ENCODE measurements at places on chromosomes 11 and 22.

GRCh38 chr11:95549301-95549700 lies 240.3 kb downstream of the FAM76B start:
- DNase-seq: no peak

DNA sequence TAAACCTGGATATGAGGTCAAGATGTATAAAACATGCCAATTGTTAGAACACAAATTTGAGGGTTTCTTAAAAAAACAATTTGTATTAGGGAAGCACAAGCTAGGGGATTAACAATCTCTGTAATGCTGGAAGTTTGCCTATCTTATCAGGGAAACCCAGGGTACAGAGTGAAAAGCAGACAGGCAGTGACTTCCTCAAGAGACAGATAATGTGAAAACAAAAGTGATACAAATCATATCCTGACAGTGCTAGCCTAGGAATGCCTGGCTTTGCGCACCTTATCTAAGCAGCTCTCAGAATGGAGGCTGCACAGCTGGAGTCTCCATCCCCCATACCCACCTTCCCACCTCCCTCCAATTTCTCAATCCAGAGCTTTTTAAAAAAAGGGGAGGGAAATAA lies 22.5 kb upstream of the RBX1 start:
- DNase-seq: no peak

DNA sequence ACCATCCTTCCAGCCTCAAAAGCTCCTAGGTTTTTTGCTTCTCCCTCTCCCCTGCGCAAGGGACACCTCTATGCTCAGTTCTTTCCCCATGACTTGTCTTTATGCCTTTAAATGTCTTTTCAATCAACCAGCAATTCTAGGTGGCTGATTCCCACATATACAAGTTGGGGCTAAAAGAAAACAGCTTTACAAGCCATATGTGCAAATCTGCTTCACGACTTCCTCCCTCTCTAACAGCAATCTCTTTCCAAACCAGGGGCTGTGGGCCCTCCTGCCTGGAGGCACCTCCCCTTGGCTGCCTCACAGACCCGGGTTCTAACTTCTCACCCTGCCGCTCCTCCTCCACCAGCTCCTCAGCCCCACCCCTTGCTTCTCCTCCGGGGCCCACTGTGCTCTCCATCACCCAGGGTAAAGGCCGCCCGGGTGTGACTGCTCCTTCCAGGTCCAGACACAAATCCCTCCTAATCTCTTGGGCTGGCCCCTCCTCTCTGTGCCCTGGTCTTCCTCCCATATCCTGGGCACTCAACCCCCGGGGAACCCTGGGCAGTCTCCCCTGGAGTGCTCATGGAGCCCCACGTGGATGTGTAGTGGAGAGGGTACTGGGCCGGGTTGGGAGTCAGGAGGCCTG lies 14.1 kb downstream of the TMPRSS13 start:
- DNase-seq: no peak

GRCh38 chr11:74966651-74967050 lies 17.6 kb downstream of the SPCS2 start:
- DNase-seq: no peak

DNA sequence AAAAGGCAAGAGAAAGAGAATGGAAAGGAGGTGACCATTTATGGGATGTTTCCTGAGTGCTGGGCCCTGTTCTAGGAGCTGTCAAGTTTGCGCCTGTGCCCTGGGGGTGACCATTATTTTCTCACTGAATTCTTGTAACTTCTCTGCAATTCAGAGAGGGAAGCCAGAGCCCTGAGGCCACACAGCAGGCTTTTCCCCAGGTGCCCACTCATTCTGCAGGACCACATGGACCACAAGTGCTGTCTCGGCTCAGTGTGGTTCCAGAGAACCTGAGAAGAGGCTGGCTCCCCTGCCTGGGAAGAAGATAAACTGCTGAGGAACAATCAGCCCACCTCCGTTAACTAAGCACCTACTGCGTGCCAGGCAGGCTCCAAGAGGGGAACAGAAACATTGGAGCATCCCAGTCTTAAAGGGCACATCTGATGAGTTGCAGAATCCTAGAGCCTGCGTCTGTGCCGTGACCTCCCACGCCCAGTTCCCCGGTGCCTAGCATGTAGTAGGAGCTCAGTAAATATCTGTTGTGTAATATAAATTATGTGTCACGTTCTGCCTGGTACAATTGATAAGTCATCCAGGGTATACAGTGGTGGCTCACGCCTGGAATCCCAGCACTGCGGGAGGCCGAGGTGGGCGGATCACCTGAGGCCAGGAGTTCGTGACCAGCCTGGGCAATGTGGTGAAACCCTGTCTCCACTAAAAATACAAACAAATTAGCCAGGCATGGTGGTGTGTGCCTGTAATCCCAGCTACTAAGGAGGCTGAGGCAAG lies 31.6 kb upstream of the CRYBB3 start:
- no peak for DNase-seq

- DNase-seq: no peak
Measured at GRCh38 chr22:48701296-48702030, 1126.2 kb downstream of the BRD1 start.

DNA sequence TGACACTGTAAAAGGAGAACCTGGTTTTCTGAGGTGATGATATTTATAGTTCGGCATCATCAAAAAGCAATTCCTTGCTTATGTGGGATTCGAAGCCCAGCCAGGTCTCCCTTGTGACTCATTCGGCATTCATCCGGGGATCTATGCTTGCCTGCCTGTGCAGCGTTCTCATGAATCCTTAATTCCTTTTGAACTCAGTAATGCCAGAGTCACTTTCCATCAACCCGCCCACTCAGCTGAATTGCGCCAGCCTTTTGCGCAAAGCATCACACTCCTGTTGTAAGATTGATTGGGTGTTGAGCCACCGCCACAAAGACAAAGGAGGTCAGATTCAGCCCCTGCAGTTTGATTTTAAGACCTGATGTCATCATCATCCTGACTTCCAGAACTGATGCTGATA lies 128.6 kb downstream of the SLC17A6 start:
- no peak for DNase-seq

- DNase-seq: no peak
Measured at GRCh38 chr11:60924906-60925853, 920 bp downstream of the TMEM132A start.

GRCh38 chr11:96162816-96163499 lies 180.0 kb downstream of the MAML2 start:
- no peak for DNase-seq

GRCh38 chr22:50583294-50583861 lies 729 bp upstream of the CHKB start:
- no peak for DNase-seq

DNA sequence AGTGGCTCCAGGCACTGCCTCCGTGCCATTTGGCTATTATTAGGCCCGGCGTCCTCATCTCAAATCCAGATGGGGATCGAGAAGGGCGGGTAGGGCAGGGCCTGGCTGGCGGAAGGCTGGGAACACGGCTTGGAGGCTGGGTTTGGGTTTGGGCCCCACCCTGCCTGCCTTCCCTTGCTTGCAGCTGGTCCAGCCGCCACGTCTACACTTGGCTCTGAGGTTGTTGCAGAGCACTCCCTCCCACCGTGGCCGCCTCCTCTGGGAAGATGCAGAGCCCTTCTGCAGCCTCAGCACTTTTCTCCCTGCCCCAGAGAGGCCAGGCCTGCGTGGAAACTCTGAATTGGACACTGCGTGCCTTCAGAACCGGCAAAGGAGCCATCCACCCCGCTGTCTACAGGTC lies 5.2 kb upstream of the SMTN start:
- DNase-seq: no peak

DNA sequence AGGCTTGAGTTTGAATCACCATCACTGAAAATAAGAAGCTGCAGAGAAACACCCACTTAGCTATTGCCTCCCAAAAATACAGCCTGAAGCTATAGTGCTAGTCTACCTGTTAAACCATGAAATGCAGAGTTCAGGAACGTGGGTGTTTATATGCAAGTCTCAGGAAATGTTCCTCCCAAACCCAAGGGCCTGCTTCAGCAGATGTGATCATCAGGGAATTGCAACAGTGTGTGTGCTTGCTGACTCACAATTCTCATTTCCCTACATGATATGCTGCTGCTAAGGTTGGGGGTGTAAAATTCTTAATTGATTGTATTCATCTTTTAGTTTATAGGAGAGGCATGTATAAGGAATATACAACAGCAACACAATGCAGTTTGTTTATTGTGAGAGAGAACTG lies 49.6 kb downstream of the NUP98 start:
- DNase-seq: no peak

GRCh38 chr22:25161017-25161915 lies 38.4 kb upstream of the CRYBB3 start:
- no peak for DNase-seq

DNA sequence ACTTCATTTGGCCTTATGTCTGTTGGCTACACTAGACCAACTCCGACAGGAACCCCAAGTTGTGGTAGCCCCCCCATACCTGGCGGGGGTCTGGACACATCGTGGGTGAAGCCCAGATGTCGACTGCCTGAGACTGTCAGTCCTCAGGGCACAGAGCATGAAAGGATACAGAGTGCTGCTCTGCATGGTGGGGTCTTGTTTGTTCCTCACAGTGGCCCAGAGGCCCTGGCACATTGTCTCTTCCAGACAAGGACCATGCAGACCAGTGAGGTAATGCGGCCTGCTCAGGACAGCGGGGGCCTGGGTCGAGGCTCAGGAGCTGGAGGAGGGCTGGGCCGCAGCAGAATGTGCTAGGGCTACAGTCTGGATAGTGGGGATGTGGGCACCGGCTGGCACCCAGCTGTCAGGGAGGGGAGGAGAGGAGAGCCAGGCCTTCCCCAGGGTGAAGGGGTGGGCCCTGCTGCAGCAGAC lies 14.6 kb downstream of the CAPN5 start:
- DNase-seq: no peak

DNA sequence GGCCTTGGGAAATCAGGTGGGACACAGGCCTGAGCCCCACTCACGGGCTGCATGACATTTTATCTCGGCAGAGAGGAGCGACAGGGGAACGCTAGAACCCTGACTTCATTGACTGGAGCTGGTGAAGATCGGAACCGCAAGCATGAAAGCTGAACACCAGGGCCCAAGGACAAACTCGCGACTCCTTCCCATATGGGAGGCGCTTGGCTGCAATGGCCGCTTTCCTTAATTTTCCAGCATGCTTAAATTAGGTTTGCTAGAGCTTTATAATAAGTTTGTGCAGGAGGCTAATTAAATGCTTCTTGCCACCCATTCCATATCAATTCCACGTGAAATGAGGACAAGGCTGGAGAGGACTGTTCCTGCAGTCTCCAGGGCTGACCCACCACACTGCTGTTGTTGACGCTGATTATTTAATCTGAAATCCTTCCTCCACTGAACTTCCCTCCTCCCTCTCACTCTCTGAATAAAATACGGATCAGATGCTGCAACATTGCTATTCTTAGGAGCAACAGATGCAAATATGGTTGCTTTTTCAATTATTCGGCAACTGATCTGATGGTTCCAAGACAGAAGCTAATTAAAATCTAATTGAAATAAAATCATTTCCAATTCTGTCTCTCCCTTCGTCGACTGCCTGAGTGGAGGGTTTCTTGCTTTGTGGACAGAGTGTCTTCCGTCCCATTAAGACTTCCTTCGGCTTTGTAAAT lies 692.9 kb downstream of the OPCML start:
- DNase-seq: no peak

DNA sequence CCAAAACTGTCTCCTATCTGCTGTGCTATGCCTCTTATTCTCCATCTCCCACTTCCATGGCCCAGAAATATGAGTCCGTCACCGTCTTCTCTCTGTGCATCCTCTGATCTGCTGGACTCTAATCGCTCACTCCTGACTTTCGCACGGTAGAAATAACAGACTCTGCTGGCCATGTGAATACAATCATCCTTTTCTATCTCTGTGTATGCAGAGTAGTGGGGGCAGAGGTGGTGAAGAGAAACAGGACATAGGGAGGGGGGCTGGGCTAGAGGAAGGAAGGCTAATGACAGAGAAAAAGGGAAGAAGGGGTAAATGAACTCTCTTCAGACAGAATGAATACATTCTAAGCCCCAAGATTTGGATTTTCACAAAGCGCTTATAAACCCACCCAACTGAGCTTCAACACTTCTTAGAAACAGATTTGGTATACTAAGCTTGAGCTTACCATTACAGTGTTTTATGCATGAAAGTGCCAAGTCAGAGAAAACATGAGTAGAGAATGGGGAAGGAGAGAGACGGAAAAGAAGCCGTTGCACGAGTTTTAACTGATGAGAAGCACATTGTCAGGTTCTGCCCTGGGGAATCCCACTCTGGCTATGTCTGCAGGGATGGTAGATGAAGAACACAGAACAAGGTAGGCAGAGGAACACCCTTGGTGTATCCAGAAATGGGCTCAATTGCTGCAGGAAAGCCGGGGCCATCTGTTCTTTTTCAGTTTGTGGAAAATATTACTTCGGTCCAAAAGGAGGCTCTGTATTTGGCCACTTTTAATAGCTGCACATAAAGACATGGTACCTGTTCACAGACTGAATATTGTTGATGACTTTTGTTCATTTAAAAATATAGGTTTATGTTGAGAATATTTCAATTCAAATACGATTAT lies 324.7 kb downstream of the ETS1 start:
- DNase-seq: no peak

GRCh38 chr11:125679397-125679796 lies 1.2 kb downstream of the ACRV1 start:
- no peak for DNase-seq

GRCh38 chr11:120123946-120124345 lies 14.0 kb downstream of the TRIM29 start:
- DNase-seq: no peak

GRCh38 chr11:19957294-19957943 lies 202.9 kb downstream of the DBX1 start:
- DNase-seq: no peak

- DNase-seq: no peak
Measured at GRCh38 chr11:76706667-76707066, 36.1 kb upstream of the LRRC32 start.

DNA sequence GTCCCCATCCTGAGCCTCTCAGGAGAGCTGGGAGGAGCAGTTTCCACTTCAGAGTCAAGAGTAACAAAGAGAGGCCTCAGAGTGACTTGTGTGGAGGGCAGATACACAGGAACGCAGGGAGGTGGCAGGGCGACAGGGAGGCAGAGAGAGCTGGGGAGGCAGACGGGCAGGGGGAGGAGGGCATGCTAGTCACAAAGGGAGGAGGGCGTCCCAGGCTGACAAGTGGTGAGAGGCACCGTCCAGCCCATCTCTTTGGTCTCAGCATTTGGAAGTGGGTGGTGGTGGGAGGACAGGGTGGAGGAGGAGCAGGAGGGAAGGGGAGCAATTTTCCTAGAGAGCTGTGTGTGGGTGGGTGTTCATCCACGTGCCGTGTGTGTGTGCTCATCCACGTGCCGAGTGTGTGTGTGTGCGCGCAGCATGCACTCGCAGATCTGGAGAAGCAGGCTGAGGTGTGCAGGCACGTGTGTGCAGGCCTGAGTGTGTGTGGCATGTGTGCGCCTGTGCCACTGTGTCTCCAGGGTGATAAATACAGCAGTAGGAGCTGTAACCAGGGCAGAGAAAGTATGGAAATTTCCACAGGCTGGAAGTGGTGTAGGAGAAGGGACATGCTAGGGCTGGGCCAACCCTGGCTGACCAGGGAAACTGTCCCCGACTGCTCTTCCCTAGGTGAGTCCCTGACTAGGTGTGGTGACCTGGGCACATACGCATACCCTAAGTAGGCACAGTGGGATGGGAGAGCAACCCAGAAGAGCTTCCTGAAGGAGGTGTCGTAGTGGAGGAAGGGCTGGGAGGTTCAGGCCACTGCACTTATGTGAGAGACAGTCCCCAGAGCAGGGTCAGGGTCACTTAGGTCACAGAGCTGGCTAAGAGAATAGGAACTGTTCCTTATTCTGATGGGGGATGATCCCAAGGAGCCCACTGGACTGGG lies 7.3 kb upstream of the PDE2A start:
- no peak for DNase-seq

GRCh38 chr11:124732230-124732629 lies 7.5 kb upstream of the NRGN start:
- no peak for DNase-seq

GRCh38 chr11:71222318-71223080 lies 29.9 kb downstream of the SHANK2 start:
- no peak for DNase-seq
